ENCODE measurements at places on chromosomes 2 and 18.

DNA sequence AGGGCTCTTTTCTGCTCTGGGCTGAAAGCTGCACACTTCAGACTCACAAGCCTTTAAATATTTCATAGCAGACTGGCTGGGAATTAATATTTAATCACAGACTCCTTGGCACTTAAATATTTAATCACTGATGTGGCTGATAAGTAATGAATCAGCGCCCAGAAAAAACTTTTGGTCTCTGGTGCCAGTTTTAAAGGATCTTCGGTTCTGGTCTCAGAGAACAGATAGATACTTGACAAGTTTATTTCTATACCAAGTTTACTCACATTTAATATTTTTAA, 201.2 kb downstream of the MYCN start:
- DNase-seq = no peak

- DNase-seq = no peak
These were observed 159.9 kb downstream of the BARD1 start for GRCh38 chr2:214649440-214650205.

- DNase-seq = no peak
These were observed 364.8 kb downstream of the TGIF1 start for GRCh38 chr18:3814816-3815215.

GRCh38 chr18:73577365-73577764, 570.3 kb downstream of the FBXO15 start:
- no peak for DNase-seq

DNA sequence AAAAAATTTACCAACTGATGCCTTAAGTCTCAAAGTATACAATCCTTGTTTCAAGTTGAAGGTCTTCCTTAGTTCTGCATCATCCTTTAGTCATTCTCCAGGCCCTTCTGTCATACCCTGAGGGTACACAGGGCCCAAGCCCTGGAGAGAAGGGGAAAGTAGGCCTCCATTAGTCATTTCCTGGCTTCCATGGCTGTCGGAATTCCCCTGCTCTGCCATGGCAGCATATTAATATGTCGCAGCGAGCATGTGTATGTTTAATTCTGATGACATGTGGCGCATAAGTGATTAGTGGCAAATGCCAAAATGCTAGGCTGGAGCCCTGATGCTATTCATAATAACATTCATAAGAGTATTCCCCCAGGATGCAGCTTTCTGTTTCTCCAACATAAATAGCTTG, 22.1 kb downstream of the GPR39 start:
- DNase-seq = no peak

- DNase-seq = no peak
These were observed 70.9 kb downstream of the PTRHD1 start for GRCh38 chr2:24722141-24722790.

DNA sequence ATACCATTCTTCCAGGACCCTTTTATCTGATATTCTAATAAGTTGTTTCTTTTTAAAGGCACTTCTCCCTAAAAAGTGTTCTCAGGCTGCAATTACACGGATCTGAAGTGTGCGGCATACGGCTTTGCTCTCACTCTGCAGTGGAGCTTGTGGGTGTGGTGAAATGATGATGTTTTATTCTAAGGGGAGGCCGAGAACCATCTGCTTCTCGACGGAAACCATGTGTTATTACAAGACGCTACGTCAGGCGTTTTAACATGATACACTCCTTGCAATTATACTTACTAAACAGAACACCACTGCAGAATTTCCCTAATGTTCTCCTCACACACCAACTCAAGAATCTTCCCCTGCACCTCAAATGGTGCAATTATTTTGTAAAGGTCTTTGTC, 34.9 kb upstream of the CTDP1 start:
- no peak for DNase-seq
